GM10248 (cell line): ENCODE measurements at places on chromosomes 11 and 22.
A peak's percentile ranks its signal among the peaks of the same experiment; 100 is the strongest.

DNA sequence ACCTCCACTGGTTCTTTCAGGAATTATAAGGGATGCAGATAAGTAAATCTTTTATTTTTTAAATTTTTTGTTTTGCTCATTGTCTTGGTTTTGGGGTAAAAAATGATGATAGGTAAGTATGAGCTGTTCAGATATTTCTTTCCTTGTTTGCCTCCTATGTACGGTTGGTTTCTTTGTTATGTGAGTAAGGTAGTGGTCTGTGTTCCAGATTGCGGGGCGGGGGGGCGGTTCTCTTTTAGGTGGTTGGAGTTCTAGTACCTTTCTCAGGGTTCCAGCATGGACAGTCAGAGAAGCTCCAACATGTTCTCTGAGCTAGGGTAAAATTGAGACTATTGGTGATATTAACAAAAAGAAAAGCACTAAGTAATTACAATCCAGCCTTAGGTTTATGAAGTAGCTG is 2.4 kb downstream of the CTNND1 start:
- no peak for DNase-seq

- no peak for DNase-seq
Measured at GRCh38 chr22:22432479-22432878, 76.1 kb downstream of the ZNF280B start.

DNA sequence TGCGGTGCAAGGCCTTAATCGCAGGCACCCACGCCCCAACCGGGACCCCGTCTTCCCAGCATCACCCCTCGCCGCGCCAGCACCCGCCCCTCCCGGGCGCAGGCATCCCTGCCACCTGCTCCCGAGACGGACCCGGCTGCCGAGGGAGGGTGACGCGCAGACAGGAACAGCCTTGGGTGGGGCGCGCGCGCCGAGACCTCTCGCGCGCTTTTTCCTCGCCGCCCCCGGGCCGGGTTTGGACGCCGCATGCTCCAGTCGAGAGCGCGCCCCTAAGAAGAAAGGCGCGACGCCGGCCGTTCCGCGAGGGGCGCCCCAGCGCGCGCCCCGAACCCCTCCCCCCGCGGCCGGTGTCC is 504 bp downstream of the CFL1 start:
- DNase-seq = no peak

- no peak for DNase-seq
Measured at GRCh38 chr11:125088576-125089455, 22.6 kb downstream of the TMEM218 start.

DNA sequence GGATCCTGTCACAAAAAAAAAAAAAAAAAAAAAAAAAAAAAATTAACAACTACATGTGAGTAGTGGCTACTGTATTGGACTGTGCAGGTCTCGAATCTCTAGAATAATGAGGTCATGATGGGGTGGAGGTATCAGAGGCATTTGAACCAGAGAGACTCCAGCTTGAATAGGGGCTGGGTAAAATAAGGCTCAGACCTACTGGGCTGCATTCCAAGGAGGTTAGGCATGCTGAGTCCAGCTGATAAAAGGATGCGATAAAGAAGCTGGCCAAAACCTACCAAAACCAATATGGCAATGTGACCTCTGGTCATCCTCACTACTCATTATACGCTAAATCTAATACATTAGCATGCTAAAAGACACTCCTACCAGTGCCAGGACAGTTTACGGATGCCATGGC is 5.9 kb upstream of the PACSIN3 start:
- no peak for DNase-seq

GRCh38 chr11:106231591-106231990 is 154.1 kb downstream of the AASDHPPT start:
- DNase-seq = no peak

GRCh38 chr11:62340269-62340901 is 3.1 kb downstream of the ASRGL1 start:
- DNase-seq = peak; percentile 55

GRCh38 chr11:43868852-43869567 is 11.6 kb upstream of the ALKBH3 start:
- DNase-seq = peak; percentile 80

- DNase-seq = no peak
Measured at GRCh38 chr11:15258433-15259165, 143.9 kb downstream of the INSC start.

GRCh38 chr11:45304111-45304991 is 18.2 kb upstream of the SYT13 start:
- DNase-seq = no peak
